Stimulated activated CD8-positive, alpha-beta memory T cell treated with anti-CD3 and anti-CD28 coated beads, Interleukin-15, amount 100 ng/mL, for 48 hours (primary cell): ENCODE measurements at places on chromosomes 13 and 19.

- peak; percentile 77 for DNase-seq
Measured at GRCh38 chr19:4304538-4305256, at the start of gene FSD1. FSD1 (plus strand) TSS chr19:4304598; CDS start chr19:4304747, 149 bp downstream.

- no peak for DNase-seq
Measured at GRCh38 chr13:43391036-43391435, 367.6 kb downstream of the DNAJC15 start.

DNA sequence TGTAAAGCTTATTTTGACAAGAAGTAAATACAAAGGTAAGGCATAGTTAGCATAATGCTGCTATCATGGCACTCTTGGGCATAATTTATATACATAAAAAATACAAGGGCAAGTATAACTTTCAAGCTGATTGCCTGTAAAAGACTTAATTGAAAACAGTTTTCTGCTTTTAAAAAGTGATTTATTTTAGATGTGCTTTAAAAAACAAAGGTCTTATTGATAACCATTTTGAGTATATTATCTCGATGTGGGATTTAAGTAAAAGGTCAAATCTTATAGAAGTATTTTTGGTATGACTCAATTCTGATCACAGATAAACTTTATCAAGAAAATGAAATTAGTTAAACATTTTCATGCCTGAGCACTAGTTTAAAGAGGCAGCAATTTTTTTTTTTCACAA lies 175.8 kb downstream of the KCNRG start:
- DNase-seq: no peak

DNA sequence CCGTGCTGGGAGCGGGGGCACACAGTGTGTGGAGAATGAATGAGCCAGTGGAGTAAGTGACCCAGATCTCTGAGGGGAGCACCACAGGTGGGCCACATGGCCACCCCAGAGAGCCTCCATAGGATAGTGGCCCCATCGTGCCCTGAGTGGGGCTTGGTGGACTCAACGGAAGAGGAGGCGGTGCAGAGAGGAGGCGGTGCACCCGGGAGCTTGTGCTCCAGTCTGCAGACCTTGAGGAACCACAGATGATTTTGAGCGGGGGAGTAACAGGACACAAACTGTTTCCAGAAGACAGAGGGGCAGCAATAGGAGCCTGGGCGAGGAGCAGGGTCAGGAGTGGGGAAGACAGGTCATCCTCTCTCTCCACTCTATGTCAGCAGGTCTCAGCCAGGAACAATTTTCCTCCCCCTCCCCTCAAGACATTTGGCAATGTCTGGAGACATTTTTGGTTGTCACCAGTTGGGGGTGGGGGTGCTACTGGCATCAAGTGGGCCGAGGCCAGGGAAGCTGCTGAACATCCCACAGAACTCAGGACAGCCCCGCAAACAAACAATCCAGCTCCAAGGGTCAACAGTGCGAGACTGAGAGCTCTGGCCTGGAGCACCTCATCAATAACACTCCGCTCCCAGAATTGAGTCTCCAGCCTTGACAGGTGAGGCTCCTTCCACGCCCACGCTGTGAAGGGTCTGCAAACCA lies 182.2 kb downstream of the USP12 start:
- no peak for DNase-seq

- DNase-seq: no peak
Measured at GRCh38 chr19:38759590-38760003, 13.7 kb downstream of the LGALS7 start.

DNA sequence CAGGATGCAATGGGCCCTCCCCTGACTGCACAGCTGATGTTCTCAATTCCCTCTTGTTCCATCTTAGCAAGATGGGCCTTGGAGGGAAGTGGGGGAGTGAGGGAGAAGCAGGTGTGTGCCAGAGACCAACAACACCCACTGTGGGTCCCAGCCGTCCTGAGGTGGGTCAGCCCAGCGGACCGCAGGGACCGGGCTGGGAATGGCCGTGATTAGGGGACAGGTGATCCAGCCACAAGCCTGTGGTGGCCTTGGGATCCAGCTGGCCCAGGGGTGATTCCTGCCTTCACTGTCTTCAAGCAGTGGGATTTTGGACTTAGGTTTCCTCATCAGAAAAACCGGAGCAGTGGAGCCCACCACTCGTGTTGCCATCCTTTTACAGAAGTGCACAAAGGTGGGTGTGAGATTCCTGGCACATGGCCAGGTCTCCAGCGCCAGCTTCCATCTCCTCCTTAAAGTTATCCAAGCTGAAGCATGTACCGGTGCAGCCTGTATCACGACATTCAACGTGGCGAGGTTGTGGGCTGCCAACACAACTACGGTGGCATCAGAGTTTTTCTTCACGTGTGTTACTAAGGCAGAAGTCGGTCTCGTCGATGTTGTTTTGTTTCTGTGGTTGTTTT lies 9.0 kb upstream of the ATP11A start:
- DNase-seq: no peak

DNA sequence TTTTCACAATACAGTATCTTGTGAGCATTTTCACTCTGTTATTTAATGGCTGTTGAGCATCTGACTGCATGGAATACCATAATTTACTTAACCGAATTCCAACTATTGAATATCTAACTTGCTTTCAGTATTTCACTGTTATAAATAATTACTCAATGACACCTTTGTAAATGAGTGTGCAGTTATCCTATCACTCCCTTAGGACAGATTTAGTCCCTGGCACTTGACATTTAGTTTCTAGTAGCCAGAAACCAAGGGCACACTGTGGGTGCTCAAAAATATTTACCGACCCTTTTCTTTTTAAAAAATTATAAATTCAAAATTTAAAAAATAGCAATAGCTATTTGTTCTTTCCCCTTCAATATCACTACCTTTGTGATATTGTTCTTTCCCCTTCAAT lies 258.8 kb downstream of the DCLK1 start:
- no peak for DNase-seq

DNA sequence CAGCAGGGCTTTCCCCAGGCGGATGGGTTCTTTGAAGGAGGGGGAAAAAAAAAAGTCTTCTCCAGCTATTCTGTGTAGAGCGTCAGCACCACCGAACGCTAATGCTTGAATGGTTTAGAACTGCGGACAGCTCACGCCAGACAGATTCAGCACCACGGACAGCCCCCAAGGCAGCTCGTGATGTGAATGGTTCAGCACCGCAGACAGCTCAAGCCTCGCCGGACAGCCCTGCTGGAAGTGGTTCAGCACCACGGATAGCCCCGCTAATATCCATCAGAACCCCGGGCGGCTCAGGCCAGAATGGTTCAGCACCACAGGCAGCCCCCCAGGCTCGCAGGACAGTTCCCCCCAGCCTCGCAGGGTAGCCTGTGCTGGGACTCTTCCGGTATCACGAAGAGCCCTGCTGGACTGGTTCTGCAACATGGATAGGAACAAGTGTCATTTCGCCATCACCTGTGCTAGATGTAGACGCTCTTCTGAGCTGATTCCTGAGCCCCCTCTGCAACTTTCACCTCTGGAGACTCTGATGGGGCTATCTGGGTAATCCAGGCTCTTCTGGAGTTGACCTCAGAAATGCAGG lies 4.9 kb upstream of the SMIM17 start:
- peak; percentile 16 for DNase-seq

- DNase-seq: no peak
Measured at GRCh38 chr13:107866941-107867623, 348.3 kb downstream of the LIG4 start.

- no peak for DNase-seq
Measured at GRCh38 chr19:8681345-8682029, 17.1 kb downstream of the ACTL9 start.

GRCh38 chr13:44679597-44679996 lies 103.5 kb upstream of the TSC22D1 start:
- no peak for DNase-seq

- DNase-seq: no peak
Measured at GRCh38 chr13:44972956-44973581, 16.2 kb downstream of the NUFIP1 start.

DNA sequence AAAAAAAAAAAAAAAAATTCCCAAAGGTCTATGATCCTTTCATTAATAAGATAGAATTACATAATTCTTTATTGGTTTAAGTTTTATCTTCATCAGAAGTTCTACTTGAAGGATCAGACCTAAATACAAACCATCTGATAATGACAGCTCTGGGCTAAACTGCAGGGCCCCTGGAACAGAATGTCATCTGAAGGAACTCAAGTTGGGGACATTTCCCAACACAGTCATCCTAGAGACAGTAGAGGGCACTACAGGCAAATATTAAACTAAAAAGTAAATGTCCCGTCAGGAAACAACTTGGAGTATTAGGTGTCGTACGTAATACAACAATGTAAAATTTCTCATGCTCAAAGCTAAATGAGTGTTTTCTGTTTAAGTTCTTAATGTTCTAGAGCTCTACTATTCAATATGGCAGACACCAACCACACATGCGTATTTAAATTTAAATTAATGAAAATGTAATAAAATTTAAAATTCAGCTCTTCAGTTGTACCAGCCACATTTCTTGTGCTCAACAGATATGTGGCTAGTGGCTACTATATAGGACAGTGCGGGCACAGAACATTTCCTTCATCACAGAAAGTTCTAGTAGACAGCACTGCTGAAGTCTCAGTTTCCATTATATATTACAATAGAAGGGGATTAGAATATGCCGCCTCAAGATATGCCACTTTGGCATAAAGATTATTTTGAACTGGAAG lies 21.8 kb upstream of the NAXD start:
- DNase-seq: no peak

DNA sequence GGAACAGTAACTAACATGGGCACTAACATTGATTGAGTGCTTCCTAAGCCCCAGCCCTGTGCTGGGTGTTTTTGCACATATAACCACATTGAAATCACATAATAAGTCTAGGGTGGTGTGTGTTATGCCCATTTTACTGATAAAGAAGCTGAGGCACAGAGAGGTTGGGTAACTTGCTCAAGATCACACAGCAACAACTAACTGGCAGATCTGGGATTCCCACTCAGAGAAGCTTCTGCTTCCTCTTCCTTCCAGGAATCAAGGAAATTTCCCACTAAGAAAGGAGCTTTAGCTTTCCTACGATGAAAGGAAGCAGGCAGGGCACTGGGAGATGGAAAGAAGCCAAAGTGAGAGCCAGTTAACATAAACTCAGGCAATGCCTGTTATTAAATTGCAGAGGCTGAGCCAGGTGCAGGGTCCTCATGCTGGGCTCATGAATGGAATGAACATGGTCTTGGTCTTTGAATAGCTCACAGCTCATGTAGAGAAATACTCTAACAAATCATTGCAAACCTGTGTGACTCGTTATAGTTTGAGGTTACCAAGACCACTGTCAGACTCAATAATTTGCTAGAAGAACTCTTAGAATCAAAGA lies 10.1 kb downstream of the SSC5D start:
- DNase-seq: no peak
